ENCODE measurements at places on chromosomes 1 and 21. TPM values are rescaled to one million over a fixed set of nuclear protein-coding genes. Genes with fewer than 3 reads are reported as not detected.
A peak's percentile ranks its signal among the peaks of the same experiment; 100 is the strongest.

PLA2G2C gene
- total RNA-seq = not detected

FRRS1 gene
- total RNA-seq = 0.25 TPM

CFHR5 gene
- total RNA-seq = not detected

OR14I1 gene
- total RNA-seq = not detected

PAPPA2 gene
- 1.1 TPM for total RNA-seq

KLHDC9 gene
- total RNA-seq = 1.5 TPM

RGS1 gene
- not detected for total RNA-seq

LAD1 gene
- total RNA-seq = not detected

SIK1 gene
- 4.2 TPM for total RNA-seq

CFHR4 gene
- not detected for total RNA-seq

DNA sequence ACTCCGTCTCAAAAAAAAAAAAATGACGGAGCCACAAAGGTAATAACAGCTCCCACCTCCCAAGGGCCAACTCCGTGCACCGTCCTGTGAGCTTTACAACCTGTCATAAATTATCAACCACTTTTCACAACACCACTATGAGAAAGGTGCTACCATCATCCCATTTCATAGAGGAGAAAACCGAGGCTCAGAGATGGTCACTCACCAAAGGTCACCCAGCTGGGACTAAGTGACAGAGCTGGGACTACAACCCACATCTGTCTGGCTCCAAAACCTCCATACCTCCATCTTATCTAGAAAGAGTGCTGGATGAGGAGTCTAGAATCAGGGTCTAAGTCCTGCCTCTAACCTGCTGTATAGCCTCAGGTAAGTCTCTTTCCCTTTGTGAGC is 43.6 kb upstream of the ECE1 start:
- H3K36me3 ChIP-seq = no peaks in the 10 kb centered on the region
- DNase-seq = no peak
- H3K27me3 ChIP-seq = peaks cover 1% of the 10 kb centered on the region
- peak overlapping the region; percentile 97 for H3K27ac ChIP-seq

- H3K36me3 ChIP-seq = no peaks in the 10 kb centered on the region
- no peak for DNase-seq
Measured at GRCh38 chr1:19044975-19045831, 88.7 kb upstream of the IFFO2 start.

DNA sequence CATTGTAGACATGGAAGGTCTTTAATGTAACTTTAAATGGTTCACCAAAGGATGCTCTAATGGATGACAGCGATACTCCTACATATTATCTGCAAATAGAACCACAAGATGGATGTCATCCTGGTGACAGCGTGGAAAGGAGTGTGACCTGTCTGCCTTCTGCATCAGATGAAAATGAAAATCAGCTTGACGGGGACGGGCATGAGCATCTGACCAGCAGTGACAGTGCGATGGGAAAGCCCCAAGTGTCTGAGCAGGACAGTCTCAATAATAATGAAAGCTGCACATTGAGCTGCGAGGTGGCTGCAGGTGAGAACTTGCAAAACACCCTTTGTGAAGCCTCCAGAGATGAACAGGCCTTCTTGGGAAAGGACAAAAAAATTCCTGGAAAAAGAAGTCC is 25.2 kb downstream of the CNST start:
- peak overlapping the region; percentile 78 for H3K27ac ChIP-seq
- peaks cover 86% of the 10 kb centered on the region for H3K4me1 ChIP-seq
- peaks cover 4% of the 10 kb centered on the region for H3K27me3 ChIP-seq
- no peak for DNase-seq
- H3K4me3 ChIP-seq = peak overlapping the region; percentile 54

GRCh38 chr1:48251821-48252220 is 29.3 kb downstream of the SLC5A9 start:
- no peaks in the 10 kb centered on the region for H3K4me1 ChIP-seq
- H3K36me3 ChIP-seq = peaks cover 8% of the 10 kb centered on the region
- no peak for DNase-seq
- H3K27ac ChIP-seq = no peak overlapping the region
- no peak overlapping the region for H3K4me3 ChIP-seq

GRCh38 chr1:28087614-28088167 is 719 bp downstream of the EYA3 start:
- H3K4me1 ChIP-seq = peaks cover 47% of the 10 kb centered on the region
- peak overlapping the region; percentile 91 for H3K27ac ChIP-seq
- DNase-seq = no peak
- H3K36me3 ChIP-seq = no peaks in the 10 kb centered on the region
- H3K27me3 ChIP-seq = peaks cover 1% of the 10 kb centered on the region

DNA sequence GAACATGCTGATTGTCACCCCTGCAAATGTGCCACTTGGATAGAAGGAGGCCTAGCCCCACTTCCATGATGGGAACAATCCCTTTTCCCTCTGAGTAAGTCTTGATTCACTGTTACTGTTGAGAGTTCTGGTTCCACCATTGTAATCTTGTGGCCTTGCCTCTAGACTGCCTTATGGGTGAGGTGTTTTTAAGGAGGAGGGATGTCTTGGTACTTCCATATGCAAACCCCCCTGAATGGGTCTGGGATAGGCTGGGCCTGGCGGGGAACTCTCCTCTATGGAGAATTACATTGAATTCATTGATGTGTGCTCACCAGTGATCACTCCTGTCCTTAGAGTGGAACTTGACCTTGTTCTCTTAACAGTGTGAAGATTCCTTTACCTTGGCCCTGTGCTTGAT is 5.8 kb downstream of the GALNT2 start:
- peaks cover 88% of the 10 kb centered on the region for H3K4me1 ChIP-seq
- H3K36me3 ChIP-seq = peaks cover 11% of the 10 kb centered on the region
- no peak for DNase-seq
- no peaks in the 10 kb centered on the region for H3K27me3 ChIP-seq
- H3K27ac ChIP-seq = peak overlapping the region; percentile 77

DNA sequence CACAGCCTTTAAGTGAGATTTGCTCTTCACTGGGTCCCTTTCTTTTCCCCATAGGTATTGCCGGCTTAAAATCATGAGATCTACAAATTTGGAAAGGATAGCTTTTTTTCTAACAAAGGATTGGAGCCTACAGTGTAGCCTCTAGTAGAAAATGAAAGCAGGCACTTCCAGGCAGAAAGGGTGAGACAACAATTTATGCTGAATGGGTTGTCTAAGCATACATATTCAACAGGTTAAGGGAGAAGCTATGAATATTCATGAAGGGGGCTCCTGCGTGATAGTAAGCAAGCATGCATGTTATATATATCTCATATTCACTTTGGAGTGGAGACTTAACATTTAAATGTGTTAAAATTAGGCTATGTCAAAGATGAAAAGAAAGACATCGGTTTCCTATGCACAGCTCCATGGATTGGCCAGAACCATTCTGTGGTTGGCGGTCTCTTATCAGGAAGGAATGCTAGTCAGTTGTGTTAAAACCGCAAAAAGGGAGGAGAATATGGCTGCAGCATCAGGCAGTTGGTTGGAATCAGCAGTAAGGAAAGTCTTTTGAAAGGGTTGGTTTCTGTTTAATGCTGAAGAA is 66.0 kb downstream of the VCAM1 start:
- H3K27ac ChIP-seq = no peak overlapping the region
- peak overlapping the region; percentile 1 for H3K4me3 ChIP-seq
- no peaks in the 10 kb centered on the region for H3K36me3 ChIP-seq
- H3K4me1 ChIP-seq = peaks cover 7% of the 10 kb centered on the region

GRCh38 chr1:2980849-2981248 is 40.4 kb upstream of the ACTRT2 start:
- no peaks in the 10 kb centered on the region for H3K4me1 ChIP-seq
- no peak overlapping the region for H3K27ac ChIP-seq
- H3K36me3 ChIP-seq = peaks cover 6% of the 10 kb centered on the region
- H3K27me3 ChIP-seq = no peaks in the 10 kb centered on the region
- DNase-seq = no peak

GRCh38 chr1:25074351-25075227 is 144.5 kb upstream of the RUNX3 start:
- no peak for DNase-seq
- H3K27ac ChIP-seq = no peak overlapping the region
- peaks cover 6% of the 10 kb centered on the region for H3K36me3 ChIP-seq
- H3K27me3 ChIP-seq = peaks cover 34% of the 10 kb centered on the region

GRCh38 chr1:29200906-29201594 is 19.4 kb upstream of the SRSF4 start:
- H3K27me3 ChIP-seq = no peaks in the 10 kb centered on the region
- peak overlapping the region; percentile 66 for H3K27ac ChIP-seq
- peaks cover 16% of the 10 kb centered on the region for H3K36me3 ChIP-seq
- H3K4me1 ChIP-seq = peaks cover 48% of the 10 kb centered on the region
- no peak overlapping the region for H3K4me3 ChIP-seq

GRCh38 chr1:35866991-35867390 is 16.0 kb upstream of the AGO1 start:
- H3K27ac ChIP-seq = no peak overlapping the region
- no peaks in the 10 kb centered on the region for H3K36me3 ChIP-seq
- DNase-seq = no peak
- no peaks in the 10 kb centered on the region for H3K27me3 ChIP-seq
- H3K4me3 ChIP-seq = no peak overlapping the region

GRCh38 chr1:103900005-103900404 is 150.3 kb downstream of the AMY1C start:
- DNase-seq = no peak
- H3K4me3 ChIP-seq = no peak overlapping the region
- H3K27me3 ChIP-seq = no peaks in the 10 kb centered on the region

- H3K27ac ChIP-seq = no peak overlapping the region
- peaks cover 5% of the 10 kb centered on the region for H3K27me3 ChIP-seq
- no peaks in the 10 kb centered on the region for H3K36me3 ChIP-seq
- no peak overlapping the region for H3K4me3 ChIP-seq
- no peaks in the 10 kb centered on the region for H3K4me1 ChIP-seq
Measured at GRCh38 chr21:41429305-41429704, 3.3 kb downstream of the MX1 start.

GRCh38 chr1:54528613-54529012 is 19.4 kb upstream of the ACOT11 start:
- no peak overlapping the region for H3K27ac ChIP-seq
- H3K27me3 ChIP-seq = peaks cover 15% of the 10 kb centered on the region
- no peak for DNase-seq
- no peaks in the 10 kb centered on the region for H3K36me3 ChIP-seq
- no peaks in the 10 kb centered on the region for H3K4me1 ChIP-seq

- H3K36me3 ChIP-seq = no peaks in the 10 kb centered on the region
- H3K4me3 ChIP-seq = no peak overlapping the region
- DNase-seq = no peak
- H3K27me3 ChIP-seq = peaks cover 1% of the 10 kb centered on the region
- H3K27ac ChIP-seq = no peak overlapping the region
Measured at GRCh38 chr1:117608115-117608615, 2.3 kb downstream of the TENT5C start.

DNA sequence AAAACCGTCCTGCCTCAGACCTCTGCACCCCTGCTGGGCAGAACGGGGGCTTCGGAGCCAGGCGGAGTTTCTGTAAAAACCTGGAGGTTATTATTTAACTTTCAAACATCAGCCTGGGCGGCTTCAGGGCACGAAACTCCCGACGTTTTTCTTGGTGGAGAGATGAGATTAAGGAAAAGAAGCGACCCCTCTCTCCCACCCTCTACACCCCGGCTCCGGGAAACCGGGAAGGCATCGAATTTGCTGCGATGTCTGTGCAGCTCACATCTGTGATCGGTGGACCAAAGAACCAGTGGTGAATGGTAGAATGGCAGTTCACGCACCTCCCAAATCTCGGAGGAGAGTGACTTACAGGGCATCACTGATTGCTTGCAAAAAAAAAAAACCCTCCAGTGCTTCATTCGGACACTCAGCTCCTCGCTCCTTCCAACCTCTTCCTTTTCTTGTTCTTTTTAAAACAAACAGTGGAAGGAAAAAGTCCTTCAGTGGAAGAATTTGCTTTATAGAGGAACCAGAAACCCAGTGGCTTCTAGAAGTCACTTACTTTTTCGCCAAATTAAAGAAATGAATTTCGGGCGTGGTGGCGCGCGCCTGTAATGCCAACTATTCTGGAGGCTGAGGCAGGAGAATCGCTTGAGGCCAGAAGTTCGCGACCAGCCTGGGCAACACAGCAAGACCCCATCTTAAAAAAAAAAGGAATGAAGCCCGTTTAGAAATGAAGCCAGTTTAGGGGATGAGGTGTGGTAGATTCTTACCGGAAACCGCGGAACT is 884 bp downstream of the PHACTR4 start:
- H3K4me3 ChIP-seq = peak overlapping the region; percentile 97
- H3K27ac ChIP-seq = peak overlapping the region; percentile 91
- no peaks in the 10 kb centered on the region for H3K36me3 ChIP-seq
- peak; percentile 61 for DNase-seq
- H3K27me3 ChIP-seq = no peaks in the 10 kb centered on the region

- no peak within 1 kb of the TSS for H3K27ac ChIP-seq
- no peak within 1 kb of the TSS for H3K4me3 ChIP-seq
- no peaks in the 10 kb centered on the region for H3K36me3 ChIP-seq
- H3K4me1 ChIP-seq = no peaks in the 10 kb centered on the region
Measured at GRCh38 chr1:160366731-160367515, at the start of gene NHLH1. Gene NHLH1, plus strand, starts transcription at chr1:160367071. Its CDS starts 3,661 bp downstream, at chr1:160370732.

GRCh38 chr1:176847052-176847451 is 317.5 kb downstream of the ASTN1 start:
- no peak overlapping the region for H3K4me3 ChIP-seq
- H3K27ac ChIP-seq = no peak overlapping the region
- no peaks in the 10 kb centered on the region for H3K27me3 ChIP-seq

DNA sequence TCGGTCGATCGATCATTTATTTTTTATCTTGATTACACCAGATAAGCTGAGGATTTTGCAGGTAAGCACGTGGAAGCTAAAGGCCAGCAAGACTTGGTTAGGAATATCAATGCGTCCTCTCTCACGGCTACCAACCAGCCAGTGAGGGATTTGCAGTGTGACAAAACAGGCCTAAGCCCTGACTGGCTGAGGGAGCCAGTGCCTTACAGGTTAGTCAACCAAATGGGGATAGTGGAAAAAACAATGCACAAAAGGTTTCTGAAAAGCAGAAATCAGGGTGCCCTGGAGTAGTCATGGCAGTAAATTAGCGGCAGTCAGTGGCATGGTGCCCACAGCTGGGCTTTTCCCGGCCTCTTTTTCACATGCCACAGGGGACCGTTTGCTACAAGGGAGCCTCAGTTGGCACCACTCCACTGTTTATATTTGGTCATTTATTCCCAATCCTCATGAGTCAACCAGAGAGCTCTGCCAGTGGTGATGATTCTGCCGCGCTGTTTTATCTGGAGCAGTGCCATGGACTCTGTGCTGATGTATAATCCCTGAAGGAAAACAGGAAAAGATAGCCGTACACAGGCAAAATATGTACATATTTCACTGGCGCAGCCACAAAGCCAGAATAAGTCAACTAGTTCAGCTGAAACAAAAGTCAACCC is 167.6 kb downstream of the RHOU start:
- H3K4me3 ChIP-seq = no peak overlapping the region
- H3K36me3 ChIP-seq = peaks cover under 1% of the 10 kb centered on the region
- no peak overlapping the region for H3K27ac ChIP-seq
- peak; percentile 94 for DNase-seq
- no peaks in the 10 kb centered on the region for H3K27me3 ChIP-seq

All from HFFc6 (cell line).